Posterior vena cava (tissue), 2 donors: ENCODE measurements at places on chromosomes 7 and 10. TPM values are rescaled to one million over a fixed set of nuclear protein-coding genes. Genes with fewer than 3 reads are reported as not detected.

The TEX36 gene
- not detected for total RNA-seq

GRCh38 chr10:119025776-119026175, 3.7 kb upstream of the NANOS1 start:
- DNase-seq: no peak

- DNase-seq: peak; percentile 8
Observed at GRCh38 chr10:123889821-123890220, 1.8 kb downstream of the CPXM2 start.

The CYP2W1 gene
- total RNA-seq: not detected

The SH2B2 gene
- 2.7 TPM for total RNA-seq

The HKDC1 gene
- total RNA-seq: 0.09 TPM

The CCL24 gene
- total RNA-seq: not detected

DNA sequence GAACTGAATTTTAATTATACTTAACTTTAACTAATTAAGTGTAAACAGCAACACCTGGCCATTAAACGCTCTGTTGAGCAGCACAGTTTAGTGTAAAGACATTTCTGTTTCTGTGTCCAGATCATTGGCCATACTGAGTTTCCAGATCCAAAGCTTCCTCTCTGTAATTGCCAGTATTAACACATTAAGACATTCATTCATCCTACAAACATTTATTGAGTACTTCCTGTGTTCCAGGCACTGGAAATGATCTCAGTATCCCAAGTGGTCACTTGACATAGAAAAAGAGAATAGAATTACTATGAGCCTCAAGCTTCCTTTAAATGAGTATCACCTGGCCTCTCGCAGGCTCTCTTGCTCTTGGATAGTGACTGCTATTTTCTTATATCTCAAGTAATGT, 618.1 kb downstream of the SORCS3 start:
- no peak for DNase-seq

- no peak for DNase-seq
Observed at GRCh38 chr7:147595042-147595441, 995.5 kb upstream of the C7orf33 start.

DNA sequence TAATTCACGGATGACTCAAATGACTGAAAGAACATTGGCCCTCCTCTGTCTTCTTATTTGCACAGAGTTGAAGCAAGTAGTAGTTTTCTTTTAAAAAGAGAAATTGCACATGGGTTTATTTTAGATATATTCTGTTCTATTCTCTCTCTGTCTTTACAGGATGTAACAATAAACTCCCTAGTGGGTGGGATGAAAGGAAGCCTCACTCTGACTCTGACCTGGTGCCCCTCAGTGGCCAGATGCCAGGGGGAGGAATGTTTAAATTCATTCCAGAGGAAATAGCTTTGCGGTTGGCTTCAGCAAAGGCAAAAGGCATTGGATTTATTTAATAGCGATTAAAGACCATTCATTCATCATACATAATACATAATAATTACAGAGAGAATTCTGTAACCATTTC, 156.4 kb upstream of the MTPN start:
- DNase-seq: no peak

GRCh38 chr10:69684981-69685353, 54.9 kb downstream of the FAM241B start:
- no peak for DNase-seq

GRCh38 chr7:49812534-49812933, 39.1 kb downstream of the VWC2 start:
- DNase-seq: no peak

The PLEKHS1 gene
- total RNA-seq: not detected

The ERVW-1 gene
- total RNA-seq: not detected

- no peak for DNase-seq
Observed at GRCh38 chr10:35611750-35612149, 6.6 kb downstream of the GJD4 start.

- DNase-seq: no peak
Observed at GRCh38 chr7:20228654-20229053, 11.5 kb upstream of the MACC1 start.

DNA sequence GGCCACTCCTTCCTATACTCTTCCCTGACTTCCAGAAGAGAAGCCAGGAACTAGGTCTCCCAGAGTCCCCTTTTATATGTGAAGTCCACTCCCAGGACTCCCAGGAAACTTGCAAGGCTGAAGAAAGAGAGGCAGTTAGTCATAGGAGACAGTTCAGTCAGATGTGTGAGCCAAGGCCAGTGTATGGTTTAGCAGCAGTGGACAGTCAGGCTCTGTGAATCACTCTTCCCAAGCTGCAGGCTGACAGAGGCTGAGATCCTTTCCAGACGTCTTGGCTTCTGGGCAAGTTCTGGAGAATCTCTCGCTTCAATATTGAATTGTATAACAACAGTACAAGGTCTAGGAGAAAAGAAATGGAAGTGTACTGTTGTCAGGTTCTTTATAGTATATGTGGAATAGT, 26.9 kb downstream of the BLVRA start:
- peak; percentile 26 for DNase-seq

DNA sequence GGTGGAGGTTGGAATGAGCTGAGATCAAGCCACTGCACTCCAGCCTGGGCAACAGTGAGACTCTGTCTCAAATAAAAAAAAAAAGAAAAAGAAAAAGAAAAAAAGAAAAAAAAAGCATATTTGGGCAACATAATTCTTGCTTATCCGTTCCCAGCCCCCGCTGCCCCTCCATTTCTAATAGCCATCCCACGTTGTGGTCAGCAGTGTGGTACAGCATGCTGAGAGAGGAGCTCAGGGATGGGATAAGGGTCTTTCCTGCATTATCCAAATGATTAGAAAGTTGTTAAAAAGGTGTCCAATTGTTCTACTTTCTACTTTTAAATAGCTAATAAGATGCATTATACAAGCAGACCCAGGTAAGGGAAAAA, 104.9 kb upstream of the ZNF92 start:
- DNase-seq: no peak

GRCh38 chr7:133201470-133201869, 51.4 kb upstream of the EXOC4 start:
- no peak for DNase-seq

DNA sequence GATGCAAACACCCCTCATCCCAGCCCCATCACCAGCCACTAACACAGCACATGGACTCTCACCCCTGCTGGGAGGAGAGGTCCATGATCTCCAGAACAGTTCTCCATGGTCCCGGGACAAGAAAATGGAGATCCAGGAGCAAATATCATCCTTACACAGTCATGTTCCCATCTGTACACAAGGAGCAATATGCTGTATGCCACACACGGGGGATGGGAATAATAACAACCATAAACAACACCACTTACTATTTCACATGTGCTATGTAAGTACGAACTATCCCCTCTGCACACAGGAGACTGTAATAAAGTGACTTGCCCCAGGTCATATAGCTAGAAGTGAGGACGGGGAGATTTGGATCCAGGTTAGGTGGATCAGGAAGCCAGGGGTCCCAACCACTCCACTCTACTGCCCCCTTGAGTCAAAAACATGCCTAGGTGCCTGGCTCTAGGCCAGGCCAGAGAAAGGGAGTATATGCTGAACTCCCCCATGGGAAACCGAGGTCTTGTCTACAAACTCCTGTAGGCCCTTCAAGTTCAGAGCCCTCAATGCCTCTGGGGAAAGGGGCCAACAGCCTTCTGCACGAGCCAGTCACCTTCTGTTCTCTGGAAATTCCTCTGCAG, 34.1 kb downstream of the LRRC20 start:
- no peak for DNase-seq

DNA sequence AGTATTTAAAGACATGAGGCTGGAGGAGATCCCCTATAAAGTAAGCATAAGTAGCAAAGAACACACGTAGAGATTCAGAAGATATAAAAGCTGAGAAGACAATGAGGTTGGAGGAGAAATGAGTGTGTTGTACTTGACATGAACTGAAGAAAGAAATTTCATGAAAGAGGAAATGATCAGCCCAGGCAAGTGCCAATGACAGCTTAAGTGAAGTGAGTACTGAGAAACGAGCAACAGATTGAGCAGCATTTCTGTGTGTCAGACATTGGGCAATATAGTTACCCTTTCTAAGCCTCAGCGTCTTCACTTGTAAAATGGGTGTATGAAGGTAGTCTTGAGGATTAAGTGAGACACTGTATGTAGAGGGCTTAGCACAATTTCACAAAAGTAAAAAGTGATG, 4.8 kb upstream of the LIPA start:
- DNase-seq: no peak

The HOXA5 gene
- total RNA-seq: 17.6 TPM

GRCh38 chr10:117464176-117464575, 78.4 kb upstream of the EMX2 start:
- no peak for DNase-seq

The FAM13C gene
- 7.3 TPM for total RNA-seq

DNA sequence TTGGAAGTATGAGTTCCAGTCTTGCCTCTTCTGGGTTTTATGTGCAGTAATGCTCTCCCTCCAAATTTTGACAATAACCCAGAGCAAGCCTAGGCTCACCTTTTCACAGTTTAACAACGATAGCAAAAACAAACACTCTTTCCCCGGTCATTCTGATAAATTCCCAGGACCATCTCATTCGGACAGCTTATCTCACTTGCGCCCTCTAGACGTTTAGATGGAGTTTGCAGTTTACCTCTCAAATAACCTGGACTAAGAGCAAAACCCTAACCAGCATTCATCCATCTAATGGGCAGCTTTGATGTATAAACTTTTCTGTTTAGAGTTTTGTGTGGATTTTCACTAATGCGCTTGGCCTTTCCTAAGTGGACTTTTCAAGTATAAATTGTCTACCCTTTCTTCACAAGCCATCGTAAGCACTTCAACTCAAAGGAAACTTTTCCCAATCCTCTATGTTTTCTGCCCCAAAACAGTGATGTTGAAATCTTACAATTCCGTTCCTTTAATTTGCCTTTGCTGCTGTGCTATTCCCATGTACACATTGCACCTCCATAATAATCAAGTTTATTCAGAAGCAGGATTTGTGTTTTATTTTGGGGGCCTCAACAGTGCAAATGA, 114.9 kb downstream of the HDAC9 start:
- no peak for DNase-seq

DNA sequence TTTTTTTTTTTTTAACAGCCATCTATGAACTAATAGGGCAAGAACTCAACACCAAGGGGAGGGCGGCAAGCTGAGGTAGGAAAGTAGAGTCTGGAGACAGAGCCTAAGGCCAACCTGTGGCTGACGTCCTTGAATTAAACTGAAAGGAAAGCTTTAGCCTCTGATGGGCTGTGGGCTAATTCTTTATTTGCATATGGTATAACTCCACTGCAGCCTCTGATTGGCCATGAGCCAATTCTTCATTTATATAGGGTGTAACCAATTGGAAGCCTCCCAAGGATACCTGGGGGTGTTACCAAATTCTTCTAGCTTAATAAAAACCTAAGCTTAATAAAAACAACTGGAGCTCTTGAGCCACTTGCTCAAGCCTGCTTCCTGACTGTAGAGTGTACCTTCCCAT, 10.3 kb downstream of the TYW1 start:
- DNase-seq: no peak

- DNase-seq: no peak
Observed at GRCh38 chr7:36275735-36276284, 113.9 kb upstream of the ANLN start.
